ENCODE measurements at places on chromosomes 7 and 10. TPM values are rescaled to one million over a fixed set of nuclear protein-coding genes. Genes with fewer than 3 reads are reported as not detected.

The LRRD1 gene
- 0.10 TPM for total RNA-seq

The PPP1R17 gene
- total RNA-seq = not detected

The C10orf88 gene
- total RNA-seq = 2.1 TPM

The CLDN3 gene
- total RNA-seq = not detected

The PLPP4 gene
- total RNA-seq = not detected

The PLEKHS1 gene
- total RNA-seq = 0.21 TPM

The CDHR1 gene
- 0.31 TPM for total RNA-seq

All from mononuclear cell (primary cell).